ENCODE measurements at places on chromosomes 16 and 17. TPM values are rescaled to one million over a fixed set of nuclear protein-coding genes. Genes with fewer than 3 reads are reported as not detected.

The CTRB2 gene
- 0.16 TPM for total RNA-seq

The CD300LG gene
- not detected for total RNA-seq

The KRTAP2-1 gene
- not detected for total RNA-seq

The TOX3 gene
- total RNA-seq = 0.29 TPM

The KRTAP4-1 gene
- 0.08 TPM for total RNA-seq

The OTOA gene
- 0.06 TPM for total RNA-seq

The MYH2 gene
- total RNA-seq = not detected

The PRPSAP2 gene
- 41.1 TPM for total RNA-seq

The PLEKHG4 gene
- total RNA-seq = 12.1 TPM

The CRHR1 gene
- 0.09 TPM for total RNA-seq

The SEPTIN12 gene
- total RNA-seq = not detected

The TMEM100 gene
- total RNA-seq = 0.10 TPM

The SLC38A8 gene
- 0.09 TPM for total RNA-seq

The SNAI3 gene
- 0.17 TPM for total RNA-seq

The RRN3 gene
- total RNA-seq = 42.5 TPM

The CRYBA1 gene
- total RNA-seq = not detected

The ERN2 gene
- not detected for total RNA-seq

The CDRT15L2 gene
- not detected for total RNA-seq

The EPX gene
- total RNA-seq = not detected

The BAHCC1 gene
- total RNA-seq = 7.7 TPM

Data from A549 treated with AZD2906 at 1 μM for 4 hours (cell line).